Thoracic aorta (tissue), 2 donors: ENCODE measurements at places on chromosomes 6 and 20. TPM values are rescaled to one million over a fixed set of nuclear protein-coding genes. Genes with fewer than 3 reads are reported as not detected.

DNA sequence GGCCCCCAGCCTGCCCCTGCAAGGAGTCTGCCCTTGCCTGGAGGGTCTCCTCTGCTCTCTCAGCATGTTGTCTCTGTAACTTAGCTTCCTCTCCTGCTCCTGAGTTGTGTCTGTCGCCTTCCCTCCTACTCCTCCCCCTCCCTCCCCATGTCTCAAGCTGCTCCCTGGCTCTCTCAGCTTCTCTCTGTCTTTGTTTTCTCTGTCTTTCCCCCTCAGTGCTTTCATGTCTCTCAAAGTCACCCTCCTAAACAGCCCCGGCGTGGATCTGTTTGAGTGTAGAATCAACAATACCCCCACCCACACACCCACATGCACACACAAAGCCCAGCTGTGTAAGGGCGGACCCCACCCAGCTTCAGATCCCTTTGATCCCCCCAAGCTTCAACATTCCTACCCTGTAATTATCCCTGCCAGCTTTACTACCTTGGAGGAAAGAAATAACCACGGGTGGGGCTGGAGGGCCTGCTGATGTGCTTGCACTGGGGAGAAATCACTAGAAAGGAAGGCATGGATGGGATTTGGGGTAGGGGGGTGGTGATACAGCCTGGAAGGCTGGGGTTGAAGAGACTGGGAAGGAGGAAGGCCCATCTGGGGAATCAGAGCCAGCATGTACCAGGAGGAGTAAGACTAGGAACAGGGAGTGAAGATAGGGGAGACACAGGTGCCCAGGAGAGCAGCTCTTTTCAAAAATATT, 1.0 kb upstream of the LY6G6D start:
- no peak for DNase-seq
- H3K4me1 ChIP-seq = no peaks in the 10 kb centered on the region
- no peak overlapping the region for H3K4me3 ChIP-seq
- no peak overlapping the region for H3K27ac ChIP-seq
- H3K36me3 ChIP-seq = no peaks in the 10 kb centered on the region

Gene POM121L2
- total RNA-seq = not detected

GRCh38 chr20:46708172-46708860, 1.1 kb upstream of the SLC2A10 start:
- H3K27ac ChIP-seq = no peak overlapping the region
- no peak overlapping the region for H3K4me3 ChIP-seq
- peaks cover 31% of the 10 kb centered on the region for H3K4me1 ChIP-seq
- H3K36me3 ChIP-seq = no peaks in the 10 kb centered on the region

Gene BACH2
- 17.8 TPM for total RNA-seq

- no peak for DNase-seq
- H3K27ac ChIP-seq = no peak overlapping the region
- no peaks in the 10 kb centered on the region for H3K27me3 ChIP-seq
- H3K36me3 ChIP-seq = no peaks in the 10 kb centered on the region
- no peaks in the 10 kb centered on the region for H3K4me1 ChIP-seq
Measured at GRCh38 chr6:74357321-74357720, 661.3 kb downstream of the CD109 start.

- H3K4me3 ChIP-seq = peak overlapping the region; percentile 10
- DNase-seq = peak; percentile 19
- peaks cover 21% of the 10 kb centered on the region for H3K4me1 ChIP-seq
- no peaks in the 10 kb centered on the region for H3K36me3 ChIP-seq
- H3K27ac ChIP-seq = no peak overlapping the region
Measured at GRCh38 chr6:45445749-45446549, 68.2 kb upstream of the SUPT3H start.

Gene OR2J3
- not detected for total RNA-seq

DNA sequence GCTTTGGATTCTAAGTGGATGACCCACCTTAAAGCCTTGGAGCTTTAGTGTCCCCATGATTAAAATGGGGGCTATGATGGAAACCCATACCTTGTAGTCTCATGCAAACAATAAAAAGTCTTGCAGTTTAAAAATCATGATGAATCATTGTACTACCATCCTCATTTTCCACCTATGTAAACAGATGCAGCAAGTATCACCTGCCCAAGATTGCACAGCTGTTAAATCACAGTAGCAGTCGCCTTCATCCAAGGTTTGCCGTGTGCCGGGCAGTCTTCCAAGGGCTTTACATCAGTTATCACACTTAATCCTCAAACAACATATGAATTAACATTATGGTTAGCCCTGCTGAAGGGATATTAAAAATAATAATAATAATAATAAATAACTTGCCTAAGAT, 210.3 kb downstream of the FOXA2 start:
- no peak for DNase-seq
- no peaks in the 10 kb centered on the region for H3K4me1 ChIP-seq
- H3K4me3 ChIP-seq = no peak overlapping the region
- no peaks in the 10 kb centered on the region for H3K36me3 ChIP-seq

- H3K4me3 ChIP-seq = no peak overlapping the region
- peaks cover 15% of the 10 kb centered on the region for H3K36me3 ChIP-seq
- H3K4me1 ChIP-seq = peaks cover 12% of the 10 kb centered on the region
- DNase-seq = no peak
- H3K27me3 ChIP-seq = no peaks in the 10 kb centered on the region
Measured at GRCh38 chr6:34586327-34587040, 30.4 kb upstream of the SPDEF start.

DNA sequence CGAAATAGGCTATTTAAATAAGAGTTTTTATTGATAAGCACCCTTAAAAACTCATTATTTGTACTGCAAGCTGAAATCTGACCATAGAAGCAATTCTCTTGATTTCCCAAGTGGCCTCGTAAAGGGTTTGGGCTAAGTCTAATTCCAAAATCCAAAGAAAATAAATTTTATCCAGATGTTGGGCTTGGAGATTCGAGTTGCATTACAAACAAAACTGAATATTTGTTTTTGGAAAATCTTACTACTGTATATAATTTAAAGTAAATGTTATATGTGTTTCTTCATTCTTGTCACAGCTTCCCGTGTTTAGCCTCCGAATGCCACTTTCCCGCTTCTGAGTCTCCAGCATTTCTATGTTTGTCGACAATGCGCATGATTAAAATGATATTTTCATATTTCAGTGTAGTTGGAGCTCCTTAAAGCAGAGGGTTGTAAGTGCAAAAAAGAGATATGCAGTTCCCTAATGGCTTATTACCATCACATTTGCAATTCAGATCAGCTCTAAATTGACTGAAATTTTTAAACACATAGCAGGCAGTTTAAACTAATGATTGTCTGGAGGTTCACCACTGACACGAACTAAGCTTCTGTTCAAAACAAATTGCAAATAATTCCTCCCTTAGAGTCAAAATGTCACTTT, 47.0 kb downstream of the PRL start:
- DNase-seq = no peak
- H3K36me3 ChIP-seq = no peaks in the 10 kb centered on the region
- H3K27me3 ChIP-seq = no peaks in the 10 kb centered on the region

Gene CRISP2
- not detected for total RNA-seq

- no peaks in the 10 kb centered on the region for H3K27me3 ChIP-seq
- H3K4me1 ChIP-seq = peaks cover 64% of the 10 kb centered on the region
- H3K27ac ChIP-seq = peak overlapping the region; percentile 83
- H3K36me3 ChIP-seq = no peaks in the 10 kb centered on the region
Measured at GRCh38 chr6:41713650-41714291, 21.6 kb downstream of the TFEB start.

Gene GRM4
- not detected for total RNA-seq

- no peak overlapping the region for H3K4me3 ChIP-seq
- H3K36me3 ChIP-seq = no peaks in the 10 kb centered on the region
- H3K27ac ChIP-seq = no peak overlapping the region
- H3K4me1 ChIP-seq = no peaks in the 10 kb centered on the region
Measured at GRCh38 chr6:48747040-48747439, 636.0 kb upstream of the PTCHD4 start.

DNA sequence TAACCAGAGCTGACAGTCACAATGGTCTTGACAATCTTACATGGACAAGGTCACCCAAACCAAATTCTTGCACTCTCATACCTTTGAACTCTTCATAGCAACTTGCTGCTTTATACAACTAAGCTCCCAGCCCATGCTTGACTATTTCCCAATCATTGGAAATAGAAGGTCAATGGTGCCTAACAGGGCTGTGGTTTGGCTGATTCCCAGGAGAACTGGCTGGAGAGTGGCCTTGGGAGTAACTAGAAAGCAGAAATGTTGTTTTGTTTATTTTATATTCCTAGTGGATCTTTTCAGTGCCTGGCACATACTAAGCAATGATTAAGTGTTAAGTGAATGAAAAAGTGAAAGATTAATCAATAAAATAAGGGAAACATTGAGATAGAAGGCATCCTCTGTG, 3.0 kb downstream of the SPINT4 start:
- H3K4me3 ChIP-seq = no peak overlapping the region
- no peaks in the 10 kb centered on the region for H3K27me3 ChIP-seq
- H3K4me1 ChIP-seq = no peaks in the 10 kb centered on the region

DNA sequence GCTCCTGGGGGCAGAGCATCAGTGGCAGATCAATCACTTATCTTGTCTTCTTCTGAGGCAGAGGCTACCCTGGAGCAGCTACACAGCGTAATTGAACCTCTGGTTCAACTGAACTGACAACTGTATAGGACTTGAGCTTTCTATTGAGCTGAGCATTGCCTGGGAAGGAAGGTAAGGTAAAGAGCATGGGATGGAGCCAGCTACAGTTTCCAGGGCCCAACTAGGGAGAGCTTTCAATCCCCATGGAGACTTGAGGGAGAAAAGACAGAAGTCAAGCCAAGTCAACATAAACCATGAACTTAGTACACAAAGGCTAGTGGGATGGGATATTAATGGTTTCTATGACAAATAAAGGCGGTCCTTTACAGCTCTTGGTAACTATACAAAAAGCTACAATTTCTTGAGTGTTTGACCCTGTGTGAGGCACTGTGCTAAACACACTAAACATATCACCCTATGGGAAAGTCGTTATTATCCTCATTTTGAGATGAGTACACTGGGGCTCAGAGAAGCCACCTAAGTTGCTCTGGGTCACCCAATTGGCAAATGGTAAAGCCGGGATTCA, 140.7 kb upstream of the SLC22A23 start:
- H3K27me3 ChIP-seq = no peaks in the 10 kb centered on the region
- H3K4me1 ChIP-seq = peaks cover 12% of the 10 kb centered on the region
- H3K4me3 ChIP-seq = no peak overlapping the region
- no peak for DNase-seq

- H3K27me3 ChIP-seq = no peaks in the 10 kb centered on the region
- no peak overlapping the region for H3K27ac ChIP-seq
- H3K36me3 ChIP-seq = no peaks in the 10 kb centered on the region
- DNase-seq = no peak
- H3K4me1 ChIP-seq = no peaks in the 10 kb centered on the region
Measured at GRCh38 chr6:43261198-43261597, 17.9 kb downstream of the TTBK1 start.

DNA sequence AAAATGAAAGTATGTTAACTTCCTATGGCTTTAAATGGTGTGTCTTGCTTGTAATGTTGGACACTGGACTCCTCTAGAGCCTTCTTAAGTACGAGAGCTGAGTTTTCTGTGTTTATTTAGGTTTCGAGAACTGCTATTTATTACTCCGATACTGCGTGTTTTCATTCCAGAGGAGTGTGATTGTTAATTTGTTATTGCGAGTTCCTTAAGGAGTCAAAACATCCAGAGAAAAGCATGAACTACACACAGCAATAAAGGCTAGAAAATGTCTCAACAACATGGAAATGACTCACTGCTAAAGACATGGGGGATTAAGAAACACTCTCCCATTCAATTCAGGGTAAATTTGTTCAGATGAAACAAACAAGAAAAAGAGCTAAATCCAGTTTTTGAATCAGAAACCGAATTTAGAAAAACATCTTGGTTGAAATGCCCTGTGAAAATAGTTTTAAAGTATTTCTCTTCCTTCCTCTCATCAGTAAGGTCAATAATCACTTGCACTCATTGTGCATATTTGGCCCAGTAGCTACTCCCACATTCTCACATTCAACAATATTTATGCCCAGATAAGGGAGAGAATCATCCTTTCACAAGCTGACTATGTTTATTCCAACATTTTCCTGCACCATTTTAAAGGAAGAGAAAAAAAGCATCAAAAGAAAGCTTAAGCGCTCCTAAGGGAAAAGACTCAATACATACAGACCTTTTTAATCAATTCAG, 36.0 kb downstream of the ATXN1 start:
- DNase-seq = no peak
- H3K36me3 ChIP-seq = no peaks in the 10 kb centered on the region
- H3K27ac ChIP-seq = peak overlapping the region; percentile 88
- no peaks in the 10 kb centered on the region for H3K27me3 ChIP-seq
- peak overlapping the region; percentile 59 for H3K4me3 ChIP-seq
- peaks cover 56% of the 10 kb centered on the region for H3K4me1 ChIP-seq

GRCh38 chr6:83708970-83709747, at the start of gene SNAP91:
Gene SNAP91 (minus strand): TSS chr6:83709101. CDS start chr6:83707927, 1,174 bp downstream.
- no peak within 1 kb of the TSS for H3K27ac ChIP-seq
- H3K4me3 ChIP-seq = peak within 1 kb of the TSS; percentile 83
- no peak for DNase-seq
- H3K27me3 ChIP-seq = no peaks in the 10 kb centered on the region
- H3K4me1 ChIP-seq = no peaks in the 10 kb centered on the region

GRCh38 chr6:63272397-63272796, 47.4 kb downstream of the LGSN start:
- DNase-seq = no peak
- no peak overlapping the region for H3K27ac ChIP-seq
- no peaks in the 10 kb centered on the region for H3K4me1 ChIP-seq

DNA sequence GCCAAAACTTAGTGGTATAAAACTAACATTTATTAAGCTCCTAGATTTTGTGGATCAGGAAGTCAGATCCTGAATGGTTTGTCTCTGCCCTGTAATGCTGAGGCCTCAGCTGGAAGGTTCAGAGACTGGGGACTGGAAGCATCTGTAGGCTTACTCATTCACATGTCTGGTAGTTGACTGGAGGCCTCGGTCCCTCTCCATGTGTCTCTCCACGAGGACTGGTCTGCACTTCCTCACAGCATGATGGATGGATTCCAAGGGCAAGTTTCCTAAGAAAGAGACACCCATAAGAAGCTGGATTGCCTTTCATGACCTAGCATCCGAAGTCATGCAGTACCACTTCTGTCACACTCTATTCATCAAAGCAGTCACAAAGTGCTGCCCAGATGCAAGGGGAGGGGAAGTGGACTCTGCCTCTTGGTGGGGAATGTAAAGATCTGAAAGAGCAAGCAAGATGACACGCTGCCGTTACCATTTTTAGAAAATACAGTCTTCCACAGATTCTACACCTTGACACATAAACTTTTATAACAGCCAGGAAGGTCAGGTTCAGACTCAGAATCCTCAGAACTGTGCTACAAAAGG, 17.2 kb upstream of the MDGA1 start:
- no peak for DNase-seq
- H3K27me3 ChIP-seq = no peaks in the 10 kb centered on the region
- peaks cover 4% of the 10 kb centered on the region for H3K4me1 ChIP-seq
- H3K27ac ChIP-seq = no peak overlapping the region
- no peak overlapping the region for H3K4me3 ChIP-seq
